ENCODE measurements at places on chromosomes 13 and 19.

GRCh38 chr19:3073931-3074595 is 11.8 kb upstream of the TLE5 start:
- no peak for DNase-seq

- DNase-seq = no peak
Observed at GRCh38 chr13:74919914-74920313, 562.1 kb downstream of the TBC1D4 start.

GRCh38 chr19:42301646-42302203 is at the start of gene PRR19:
TSS of gene PRR19 (plus strand) at chr19:42302132. CDS start at chr19:42309585, 7,453 bp downstream.
- DNase-seq = no peak

DNA sequence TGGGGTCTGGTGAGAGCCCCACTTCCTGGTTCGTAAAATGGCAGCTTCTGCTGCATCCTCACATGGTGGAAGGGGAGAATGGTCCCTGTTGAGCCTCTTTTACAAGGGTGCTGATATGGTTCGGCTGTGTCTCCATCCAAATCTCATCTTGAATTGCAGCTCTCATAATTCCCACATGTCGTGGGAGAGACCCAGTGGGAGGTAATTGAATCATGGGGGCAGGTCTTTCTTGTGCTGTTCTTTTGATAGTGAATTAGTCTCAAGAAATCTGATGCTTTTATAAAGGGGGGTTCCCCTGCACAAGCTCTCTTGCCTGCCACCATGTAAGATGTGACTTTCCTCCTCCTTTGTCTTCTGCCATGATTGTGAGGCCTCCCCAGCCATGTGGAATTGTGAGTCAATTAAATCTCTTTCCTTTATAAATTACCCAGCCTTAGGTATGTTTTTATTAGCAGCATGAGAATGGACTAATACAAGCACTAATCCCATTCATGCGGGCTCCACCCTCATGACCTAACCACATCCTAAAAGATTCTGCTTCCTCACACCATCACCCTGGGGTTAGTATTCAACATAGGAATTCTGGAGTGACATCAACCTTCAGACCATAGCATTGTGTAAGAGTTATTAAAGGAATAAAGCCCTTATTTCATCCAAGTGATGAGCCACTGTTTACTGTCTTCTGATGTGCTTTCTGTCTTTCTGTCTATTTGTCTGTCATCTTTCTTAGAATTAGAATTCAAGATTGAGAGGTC is 159.0 kb upstream of the IRS2 start:
- DNase-seq = no peak

DNA sequence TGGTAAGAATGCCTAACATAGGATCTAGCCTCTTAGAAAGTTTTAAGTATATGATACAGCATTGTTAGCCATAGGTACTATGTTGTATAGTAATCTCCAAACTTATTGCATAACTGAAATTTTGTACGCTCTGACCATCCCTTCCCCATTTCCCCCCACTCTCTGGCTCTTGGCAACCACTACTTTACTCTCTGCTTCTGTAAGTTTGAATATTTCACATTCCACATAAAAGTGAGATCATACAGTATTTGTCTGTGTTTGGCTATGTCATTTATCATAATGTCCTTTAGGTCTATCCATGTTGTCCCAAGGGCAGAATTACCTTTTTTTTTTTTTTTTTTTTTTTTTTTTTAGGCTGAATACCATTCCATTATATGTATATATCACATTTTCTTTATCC is 396.9 kb downstream of the DLEU7 start:
- DNase-seq = no peak

DNA sequence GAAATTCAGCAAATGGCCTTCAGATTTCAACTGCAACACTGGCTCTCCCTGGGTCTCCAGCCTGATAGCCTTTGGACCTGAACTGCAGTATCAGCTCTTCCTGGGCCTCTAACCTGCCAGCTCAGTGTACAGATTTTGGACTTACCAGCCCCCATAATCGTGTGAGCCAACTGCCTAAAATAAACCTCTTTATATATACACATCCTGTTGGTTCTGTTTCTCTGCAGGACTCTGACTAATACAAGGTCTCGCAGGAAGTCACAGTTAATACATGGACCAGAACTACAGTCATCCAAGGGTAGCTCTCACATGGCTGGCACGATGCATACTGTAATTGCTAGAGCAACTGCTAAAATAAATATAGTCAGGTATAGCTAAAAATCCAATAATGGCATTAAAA is 85.1 kb downstream of the KATNAL1 start:
- DNase-seq = no peak

DNA sequence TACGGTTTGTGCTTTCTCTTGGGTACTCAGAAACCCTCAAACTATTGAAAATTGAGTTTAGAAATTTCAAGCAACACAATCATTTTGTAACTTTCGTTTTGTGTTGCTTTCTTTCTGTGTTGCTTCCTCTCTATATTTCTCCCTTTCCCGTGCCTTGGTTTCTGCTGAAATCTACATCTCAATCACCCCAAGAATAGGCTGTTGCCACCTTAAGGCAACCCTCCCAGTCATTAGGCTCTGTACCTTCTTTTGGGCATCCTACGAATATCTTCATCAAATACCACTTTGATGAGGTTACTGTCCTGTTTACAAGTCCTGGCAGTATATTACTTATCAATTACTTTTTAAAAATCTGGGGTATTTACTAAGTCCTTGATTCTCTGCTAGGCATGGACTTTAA is 621.6 kb downstream of the GPC6 start:
- no peak for DNase-seq

DNA sequence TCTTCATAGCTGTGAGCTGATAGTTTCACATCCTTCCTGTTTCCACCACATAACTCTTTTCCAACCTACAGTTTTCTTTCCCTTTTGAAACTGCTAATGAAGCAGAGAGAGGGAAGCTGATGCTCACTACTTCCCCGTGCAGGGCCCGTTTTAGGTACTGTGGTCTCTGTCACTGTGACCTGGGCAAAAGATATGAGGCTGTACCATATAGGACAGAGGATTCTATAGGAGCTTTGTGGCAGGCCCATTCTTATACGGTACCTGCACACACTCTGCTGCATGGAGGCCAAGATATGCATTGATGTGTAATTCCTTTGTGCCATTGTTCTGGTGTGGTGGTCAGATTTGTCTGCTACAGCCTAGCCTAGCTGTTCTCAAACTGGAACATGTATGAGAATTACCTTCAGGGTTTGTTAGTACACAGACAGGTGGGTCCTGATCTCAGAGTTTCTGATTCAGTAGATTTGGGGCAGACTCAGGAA is 577.3 kb downstream of the LMO7 start:
- DNase-seq = no peak

- no peak for DNase-seq
Observed at GRCh38 chr19:22527554-22527953, 105.4 kb upstream of the ZNF98 start.

GRCh38 chr13:24459234-24459633 is 53.3 kb downstream of the PARP4 start:
- no peak for DNase-seq

GRCh38 chr19:45507872-45508416 is 665 bp downstream of the VASP start:
- no peak for DNase-seq

GRCh38 chr13:111864566-111864965 is 202.4 kb upstream of the SOX1 start:
- DNase-seq = no peak

- DNase-seq = no peak
Observed at GRCh38 chr13:24763596-24764275, at the start of gene RNF17. TSS of gene RNF17 (plus strand) at chr13:24764169. CDS start at chr13:24764204, 35 bp downstream.

- DNase-seq = no peak
Observed at GRCh38 chr13:113437408-113438010, 15.8 kb downstream of the ADPRHL1 start.

DNA sequence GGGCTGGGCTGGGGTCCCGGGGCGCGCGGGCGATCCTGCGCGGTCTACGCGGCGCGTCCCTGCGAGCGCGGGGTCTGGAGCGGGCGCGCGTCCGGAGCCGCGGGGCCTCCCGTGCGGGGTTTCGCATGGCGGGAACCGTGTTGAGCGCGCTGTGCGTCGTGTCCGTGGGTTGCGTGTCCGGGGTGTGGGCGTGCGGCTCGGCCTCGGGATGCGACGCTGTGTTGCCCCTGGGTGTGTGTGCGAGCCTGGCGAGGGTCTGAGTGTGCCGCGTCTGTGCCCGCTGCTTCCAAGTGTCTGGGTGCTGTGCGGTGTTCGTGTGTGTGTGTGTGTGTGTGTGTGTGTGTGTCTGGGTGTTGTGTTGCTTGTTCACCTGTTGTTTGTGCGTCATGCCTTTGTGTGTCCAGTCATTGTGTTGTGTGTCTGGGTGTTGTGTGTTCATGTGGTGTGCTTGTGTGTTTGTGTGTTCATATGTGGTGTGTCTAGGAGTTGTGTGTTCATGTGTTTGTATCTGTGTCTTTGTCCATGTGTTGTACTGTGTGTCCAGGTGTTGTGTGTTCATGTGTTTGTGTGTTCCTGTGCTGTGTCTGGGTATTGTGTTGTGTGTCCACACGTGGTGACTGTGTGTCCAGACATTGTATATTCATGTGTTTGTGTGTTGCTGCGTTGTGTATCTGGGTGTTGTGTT is 552 bp downstream of the PLK5 start:
- DNase-seq = no peak

GRCh38 chr13:46903748-46904147 is 6.9 kb upstream of the HTR2A start:
- no peak for DNase-seq

GRCh38 chr19:57465680-57466381 is 8.9 kb upstream of the VN1R1 start:
- DNase-seq = no peak

DNA sequence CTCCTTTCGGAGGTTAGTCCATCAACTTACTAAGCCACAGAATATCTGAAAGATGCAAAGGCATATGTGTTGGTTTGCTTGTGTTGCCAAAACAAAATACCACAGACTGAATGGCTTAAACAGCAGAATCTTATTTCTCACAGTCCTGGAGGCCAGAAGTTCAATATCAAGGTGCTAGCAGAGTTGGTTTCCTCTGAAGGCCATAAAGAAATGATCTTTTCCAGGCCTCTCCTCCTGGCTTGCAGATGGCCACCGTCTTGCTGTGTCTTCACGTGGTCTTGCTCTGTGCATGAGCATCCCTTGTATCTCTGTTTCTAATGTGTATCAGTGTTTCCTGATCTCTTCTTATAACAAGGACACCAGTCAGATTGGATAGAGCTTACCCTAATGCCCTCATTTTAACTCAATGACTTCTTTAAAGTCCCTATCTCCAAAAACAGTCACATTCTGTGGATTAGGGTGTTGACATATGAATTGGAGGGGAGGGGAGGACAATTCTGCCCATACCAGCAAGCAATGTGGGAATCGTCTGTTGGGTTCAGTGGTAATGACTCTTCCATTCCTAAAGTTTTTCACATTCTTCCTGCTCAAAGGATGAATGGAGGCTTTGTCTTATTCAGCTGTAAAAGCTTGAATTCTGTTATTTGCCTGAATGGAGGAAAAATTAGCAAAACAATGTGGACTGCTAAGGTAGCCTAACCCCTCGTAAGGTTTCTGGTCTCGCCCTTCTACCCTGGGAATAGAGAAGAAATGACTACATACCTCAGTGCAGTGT is 715.7 kb downstream of the DIAPH3 start:
- no peak for DNase-seq

DNA sequence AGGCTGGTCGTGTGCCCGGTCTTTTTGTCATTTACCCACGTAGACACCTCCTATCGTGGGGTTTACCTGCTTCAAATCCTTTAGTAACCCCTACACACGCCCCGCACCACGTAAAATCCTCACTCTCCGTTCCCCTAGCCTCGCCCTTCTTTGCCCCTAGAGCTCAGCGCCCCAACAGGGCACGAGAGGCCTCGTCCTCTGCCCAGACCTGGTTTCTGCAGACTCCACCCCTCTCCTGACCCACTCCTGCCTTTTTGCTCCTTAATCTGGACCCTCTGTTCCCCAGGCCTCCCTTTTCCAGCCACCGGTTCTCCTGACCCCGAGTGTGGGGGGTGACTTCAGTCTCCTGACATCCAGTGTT is 412 bp downstream of the ZNF528 start:
- DNase-seq = no peak

- DNase-seq = no peak
Observed at GRCh38 chr13:48741377-48741776, 87.6 kb downstream of the CYSLTR2 start.

DNA sequence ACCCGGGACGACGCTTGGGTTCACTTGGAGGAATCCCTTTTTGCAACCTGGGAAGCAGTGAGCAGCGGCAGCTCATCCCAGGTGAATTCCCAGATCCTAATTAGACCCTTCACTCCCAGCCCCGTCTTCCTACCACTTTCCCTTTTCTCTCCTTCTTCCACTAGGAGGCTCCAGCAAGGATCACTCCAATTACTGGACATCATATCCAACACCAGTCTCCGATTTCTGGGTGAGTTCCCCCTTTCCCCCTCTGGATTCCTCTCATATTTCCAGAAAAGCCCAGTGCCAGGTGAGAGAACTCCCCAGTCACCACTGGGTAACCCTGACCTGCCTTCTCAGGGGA is 17.1 kb upstream of the ZSCAN4 start:
- no peak for DNase-seq

- DNase-seq = no peak
Observed at GRCh38 chr19:5166262-5166661, 174.3 kb downstream of the PTPRS start.

GRCh38 chr13:95604556-95604915 is 40.0 kb downstream of the DZIP1 start:
- no peak for DNase-seq

DNA sequence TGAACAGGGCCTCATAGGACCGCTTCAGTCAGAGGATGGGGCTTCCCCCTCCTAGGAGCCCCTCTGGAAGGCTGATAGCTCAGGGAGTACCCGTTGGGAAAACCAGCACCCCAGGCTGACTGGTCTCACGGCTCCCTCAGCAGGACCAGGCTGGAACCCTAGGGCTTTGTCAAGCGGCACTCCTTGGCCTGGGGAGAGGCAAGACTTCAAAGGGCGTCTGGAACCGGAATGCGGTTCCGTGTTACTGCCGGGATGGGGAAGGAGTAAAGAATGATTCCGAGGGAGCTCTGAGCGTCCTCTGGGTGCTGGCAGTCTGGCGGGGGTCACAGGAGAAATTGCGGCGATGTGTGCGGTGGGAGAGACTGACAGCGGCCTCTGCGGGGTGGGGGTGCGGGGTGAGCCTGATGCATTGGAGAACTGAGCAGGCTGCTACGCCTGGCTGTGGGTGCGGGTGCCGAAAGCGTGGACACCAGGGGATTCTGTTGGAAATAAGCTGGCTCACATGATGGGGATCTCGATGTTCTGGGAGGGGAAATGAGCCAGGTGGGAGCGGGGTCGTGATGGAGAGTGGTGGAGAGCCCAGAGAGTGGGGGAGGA is 1.9 kb downstream of the COX6B2 start:
- no peak for DNase-seq

- DNase-seq = no peak
Observed at GRCh38 chr19:5262721-5263120, 77.9 kb downstream of the PTPRS start.

GRCh38 chr19:10839114-10840050 is 3.4 kb upstream of the TMED1 start:
- DNase-seq = no peak

DNA sequence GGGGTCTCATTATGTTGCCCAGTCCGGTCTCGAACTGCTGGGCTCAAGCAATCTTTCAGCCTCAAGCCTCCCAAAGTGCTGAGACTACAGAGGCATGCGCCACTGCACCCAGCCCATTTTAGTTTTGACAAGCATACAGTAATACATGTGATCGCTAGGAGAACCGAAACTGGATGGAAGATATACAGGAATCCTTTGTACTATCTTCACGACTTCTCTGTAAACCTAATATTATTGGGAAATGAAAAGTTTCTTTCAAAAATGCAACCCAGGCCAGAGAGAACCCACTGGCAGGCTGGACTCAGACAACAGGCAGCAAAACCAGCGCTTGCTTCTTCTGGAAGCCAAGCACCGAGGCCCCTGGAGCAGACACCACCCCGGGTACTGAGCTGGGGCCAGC is 9.4 kb downstream of the C19orf12 start:
- DNase-seq = no peak

- peak; percentile 44 for DNase-seq
Observed at GRCh38 chr19:13162724-13163608, 12.8 kb downstream of the IER2 start.

Data from NCI-H187 (cell line).